ENCODE measurements at places on chromosomes 3 and 15.

- H3K27me3 ChIP-seq = no peaks in the 10 kb centered on the region
- H3K4me1 ChIP-seq = no peaks in the 10 kb centered on the region
- H3K36me3 ChIP-seq = no peaks in the 10 kb centered on the region
- no peak overlapping the region for H3K27ac ChIP-seq
- H3K4me3 ChIP-seq = no peak overlapping the region
- no peak for DNase-seq
Measured at GRCh38 chr15:66894986-66895780, 170.2 kb upstream of the SMAD3 start.

DNA sequence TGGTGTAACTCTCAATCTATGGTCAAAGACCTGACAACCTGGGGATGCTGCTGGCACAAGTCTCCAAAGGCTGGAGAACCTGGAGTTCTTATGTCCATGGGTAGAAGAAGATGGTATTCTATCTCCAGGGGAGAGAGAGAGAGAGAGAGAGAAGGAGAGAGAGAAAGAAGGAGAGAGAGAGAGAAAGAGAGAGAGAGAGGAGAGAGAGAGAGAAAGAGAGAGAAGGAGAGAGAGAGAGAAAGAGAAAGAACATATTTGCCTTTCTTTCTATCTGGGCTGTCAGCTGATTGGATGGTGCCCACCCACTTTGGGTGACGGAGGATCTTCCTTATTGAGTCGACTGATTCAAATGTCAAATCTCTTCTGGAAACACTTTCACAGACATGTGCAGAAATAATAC, 84.6 kb downstream of the PPM1L start:
- no peak overlapping the region for H3K27ac ChIP-seq
- H3K4me3 ChIP-seq = no peak overlapping the region
- peaks cover 19% of the 10 kb centered on the region for H3K4me1 ChIP-seq
- H3K36me3 ChIP-seq = no peaks in the 10 kb centered on the region
- no peaks in the 10 kb centered on the region for H3K27me3 ChIP-seq
- DNase-seq = no peak

- no peak for DNase-seq
- no peak overlapping the region for H3K4me3 ChIP-seq
- no peak overlapping the region for H3K27ac ChIP-seq
- H3K36me3 ChIP-seq = peaks cover under 1% of the 10 kb centered on the region
- H3K4me1 ChIP-seq = no peaks in the 10 kb centered on the region
Measured at GRCh38 chr3:6697722-6698121, 163.2 kb upstream of the GRM7 start.

GRCh38 chr3:126354776-126355175, 2.4 kb downstream of the KLF15 start:
- H3K27me3 ChIP-seq = peaks cover 18% of the 10 kb centered on the region
- no peak for DNase-seq
- H3K27ac ChIP-seq = no peak overlapping the region
- H3K4me3 ChIP-seq = no peak overlapping the region

DNA sequence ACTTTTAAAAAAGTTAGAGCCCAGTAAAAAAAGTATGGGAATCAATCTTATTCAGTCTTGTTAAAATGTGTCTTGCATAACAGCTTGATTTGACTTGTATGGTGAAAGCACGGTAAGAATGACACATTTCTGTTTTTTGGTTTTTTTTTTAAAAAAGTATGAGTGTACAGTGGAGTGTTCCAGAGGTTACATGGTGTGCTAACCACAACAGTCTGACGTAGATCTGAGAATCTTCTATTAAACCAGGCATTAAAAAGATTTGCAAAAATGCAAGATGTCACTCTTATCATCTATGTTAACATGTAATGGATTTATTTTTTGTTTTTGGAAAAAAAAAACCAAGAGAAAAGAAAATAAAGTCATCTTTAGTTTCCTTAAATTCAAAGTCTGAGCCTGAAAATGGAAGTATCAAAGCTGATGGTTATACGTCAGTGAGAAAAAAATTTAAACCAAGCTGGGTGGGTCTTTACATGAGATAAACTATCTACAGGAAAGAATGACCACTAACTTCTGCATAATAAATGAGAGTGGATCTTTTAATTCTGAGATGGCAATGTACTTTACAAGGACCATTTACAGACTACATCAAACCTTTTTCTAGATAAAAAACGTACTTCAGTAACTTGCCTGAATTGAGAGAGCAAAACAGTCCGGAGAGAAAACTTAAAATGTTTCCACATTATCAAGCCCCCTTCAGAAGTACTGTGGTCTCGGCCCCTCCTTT, 1.6 kb downstream of the GABPB1 start:
- H3K4me3 ChIP-seq = peak overlapping the region; percentile 96
- H3K4me1 ChIP-seq = peaks cover 63% of the 10 kb centered on the region
- H3K36me3 ChIP-seq = peaks cover 24% of the 10 kb centered on the region
- DNase-seq = no peak

- H3K27ac ChIP-seq = no peak overlapping the region
- no peaks in the 10 kb centered on the region for H3K27me3 ChIP-seq
- DNase-seq = no peak
- no peak overlapping the region for H3K4me3 ChIP-seq
Measured at GRCh38 chr3:125679258-125679657, 84.0 kb upstream of the OSBPL11 start.

- H3K4me1 ChIP-seq = peaks cover 53% of the 10 kb centered on the region
- H3K36me3 ChIP-seq = no peaks in the 10 kb centered on the region
- peak overlapping the region; percentile 0 for H3K27ac ChIP-seq
- H3K27me3 ChIP-seq = peaks cover 93% of the 10 kb centered on the region
- peak overlapping the region; percentile 65 for H3K4me3 ChIP-seq
Measured at GRCh38 chr3:139532976-139533375, 6.6 kb downstream of the RBP1 start.

DNA sequence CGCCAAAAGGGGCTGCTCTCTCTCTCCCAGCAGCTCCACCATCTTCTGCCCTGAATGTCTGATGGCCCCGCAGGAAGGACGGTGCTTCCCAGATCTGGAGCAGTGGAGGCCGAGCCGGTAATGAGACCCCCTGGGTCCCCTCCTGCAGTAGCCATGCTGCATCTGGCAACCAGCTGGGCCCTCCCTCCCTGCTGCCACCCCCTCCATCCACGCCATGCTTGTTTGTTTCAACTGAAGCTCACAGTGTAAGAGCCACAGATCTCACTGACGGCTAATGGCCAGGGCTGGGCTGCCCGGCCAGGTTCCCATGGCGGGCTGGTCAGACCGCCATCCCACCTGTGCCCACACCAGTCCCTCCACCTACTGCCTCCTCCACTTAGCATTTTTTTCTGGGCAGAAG, 260.8 kb downstream of the UACA start:
- H3K27ac ChIP-seq = peak overlapping the region; percentile 2
- H3K4me3 ChIP-seq = no peak overlapping the region
- H3K27me3 ChIP-seq = no peaks in the 10 kb centered on the region
- H3K36me3 ChIP-seq = no peaks in the 10 kb centered on the region

DNA sequence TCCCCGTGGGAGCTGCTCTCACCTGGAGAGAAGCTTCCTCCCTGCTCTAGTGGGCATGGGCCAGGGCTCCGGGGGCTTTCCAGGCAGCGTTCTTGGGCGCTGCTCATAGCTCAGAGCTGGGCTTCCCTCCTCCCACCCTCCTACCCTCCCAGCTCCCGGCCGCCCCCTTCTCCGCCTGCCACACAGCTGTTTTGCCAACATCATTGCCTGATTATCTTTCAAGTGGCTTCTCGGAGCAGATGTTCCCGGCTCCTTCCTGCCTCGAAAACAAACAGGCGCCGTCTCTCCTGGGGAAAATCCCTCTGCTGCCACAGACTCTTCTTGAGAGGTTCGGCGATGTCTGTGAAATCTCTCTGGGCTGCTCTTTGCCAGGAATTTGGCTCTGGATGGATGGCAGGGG, 195.6 kb downstream of the RPLP1 start:
- no peak for DNase-seq
- H3K27ac ChIP-seq = no peak overlapping the region
- peaks cover 40% of the 10 kb centered on the region for H3K27me3 ChIP-seq
- H3K4me1 ChIP-seq = peaks cover 11% of the 10 kb centered on the region
- H3K36me3 ChIP-seq = no peaks in the 10 kb centered on the region
